ENCODE measurements at places on chromosomes 6 and 20.

GRCh38 chr20:14332866-14333265 is 4.5 kb downstream of the FLRT3 start:
- no peak for DNase-seq

DNA sequence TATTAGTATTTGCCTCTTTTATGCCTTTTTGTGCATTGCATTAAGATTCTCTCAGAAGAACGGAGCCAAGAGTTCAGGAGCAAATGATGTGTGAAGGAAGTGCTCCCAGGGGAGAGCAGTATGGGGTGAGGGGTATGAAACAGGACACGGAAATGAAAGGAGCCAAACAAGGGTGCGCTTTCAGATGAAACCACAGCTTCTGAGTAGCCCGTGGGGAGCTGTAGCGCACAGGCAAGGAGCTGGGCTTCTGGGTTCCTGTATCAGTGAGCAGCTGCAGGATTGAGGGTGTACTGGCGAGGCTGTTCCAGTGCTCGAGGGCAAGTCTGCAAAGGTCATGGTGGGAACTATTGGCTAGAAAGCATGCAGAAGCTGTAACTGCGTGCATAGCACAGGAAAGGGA is 25.4 kb downstream of the ANKEF1 start:
- DNase-seq, result no peak

GRCh38 chr6:170383466-170384035 is 77.0 kb downstream of the FAM120B start:
- DNase-seq, result no peak

DNA sequence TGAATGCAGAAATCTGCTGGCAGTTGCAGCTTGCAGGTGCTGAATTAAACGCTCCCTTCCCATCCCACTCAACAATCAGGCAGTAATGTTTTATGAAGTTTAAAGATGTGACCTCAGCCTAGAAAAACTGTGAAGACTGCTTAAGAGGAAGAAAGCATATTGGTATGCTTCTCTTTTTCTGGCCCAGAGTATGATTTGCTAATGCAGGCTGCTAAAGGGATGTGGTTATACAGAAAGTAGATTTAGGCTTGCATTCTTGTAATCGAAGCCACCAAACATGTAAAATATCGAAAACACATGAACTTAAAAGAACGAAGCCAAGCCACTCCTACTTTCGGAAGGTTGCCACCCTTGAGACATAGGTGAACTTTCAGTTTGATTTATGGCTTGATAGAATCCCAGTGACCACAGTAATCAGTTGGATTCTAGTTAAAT is 40.7 kb downstream of the MAP3K5 start:
- DNase-seq, result no peak

DNA sequence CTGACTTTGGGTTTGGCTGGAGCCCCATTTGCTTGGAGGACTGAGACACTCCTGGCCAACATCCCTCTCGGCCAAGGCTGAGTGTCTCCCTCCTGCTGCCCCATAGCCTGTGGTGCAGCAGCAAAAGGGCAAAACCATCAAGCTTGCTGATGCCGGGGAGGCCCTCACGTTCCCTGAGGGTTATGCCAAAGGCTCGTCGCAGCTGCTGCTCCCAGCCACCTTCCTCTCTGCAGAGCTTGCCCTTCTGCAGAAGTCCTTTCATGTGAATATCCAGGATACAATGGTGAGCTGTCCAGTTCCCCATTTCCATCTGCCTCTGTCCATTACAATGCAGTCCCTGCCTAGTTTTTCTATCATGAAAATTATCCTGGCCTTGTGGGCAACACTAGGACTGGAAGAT is 6.0 kb downstream of the BPIFB6 start:
- DNase-seq, result no peak

DNA sequence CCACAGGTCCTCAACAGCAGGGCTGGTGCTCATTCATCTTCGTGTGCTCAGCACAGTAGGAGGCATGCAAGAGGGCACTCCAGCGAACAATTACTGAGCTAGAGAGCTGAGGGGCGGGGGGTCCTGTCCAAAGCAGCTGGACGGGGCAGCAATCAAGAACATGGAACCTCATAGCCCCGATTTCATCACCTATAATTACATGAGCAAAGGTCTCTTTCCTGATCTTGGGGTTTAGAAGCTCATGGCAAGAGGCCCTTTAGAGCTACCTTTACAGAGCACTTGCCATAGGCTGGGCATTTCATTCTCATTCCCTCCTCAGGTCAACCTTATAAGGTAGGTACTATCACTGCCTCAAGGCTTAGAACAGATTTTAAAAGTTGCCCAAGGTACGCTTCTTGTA is 10.4 kb downstream of the MOCS1 start:
- DNase-seq, result no peak

DNA sequence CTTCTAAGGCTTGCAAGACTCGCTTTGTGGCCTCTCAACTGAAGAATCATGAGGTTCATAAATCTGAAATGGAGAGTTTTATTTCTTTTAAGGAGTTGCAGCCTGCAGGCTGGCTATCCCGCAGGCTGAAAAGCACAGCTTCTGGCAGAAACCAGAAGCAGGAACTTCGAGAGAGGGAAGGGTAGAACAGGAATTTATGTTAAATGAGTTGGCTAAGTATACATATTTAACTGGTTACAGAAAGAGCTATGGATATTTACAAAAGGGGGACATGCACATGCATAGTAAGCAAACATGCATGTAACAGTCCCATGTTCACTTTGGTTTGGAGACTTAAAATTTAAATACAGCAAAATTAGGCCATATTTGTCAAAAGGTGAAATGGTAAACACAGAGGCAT is 787.0 kb downstream of the TFAP2A start:
- no peak for DNase-seq

- DNase-seq, result no peak
These were observed 155.6 kb downstream of the TFAP2B start for GRCh38 chr6:50974319-50974718.

DNA sequence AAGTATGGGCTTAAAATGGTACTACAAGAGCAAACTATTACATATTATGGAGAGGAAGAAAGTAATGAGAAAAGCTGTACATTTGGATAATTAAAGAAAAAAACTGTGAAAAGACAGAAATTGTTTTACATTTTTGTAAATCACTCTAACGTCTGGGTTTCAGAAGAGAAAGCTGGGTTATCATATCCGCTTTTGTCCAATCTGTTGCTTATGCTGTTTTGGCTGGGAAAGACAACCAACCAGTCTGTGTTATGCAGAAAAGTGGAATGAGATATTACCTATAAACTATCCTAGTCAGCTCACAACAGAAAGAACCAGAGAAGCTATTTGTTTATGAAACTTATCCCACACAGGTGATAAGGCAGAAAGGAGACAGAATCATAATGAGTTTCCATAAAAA is 32.4 kb downstream of the REV3L start:
- DNase-seq, result no peak

DNA sequence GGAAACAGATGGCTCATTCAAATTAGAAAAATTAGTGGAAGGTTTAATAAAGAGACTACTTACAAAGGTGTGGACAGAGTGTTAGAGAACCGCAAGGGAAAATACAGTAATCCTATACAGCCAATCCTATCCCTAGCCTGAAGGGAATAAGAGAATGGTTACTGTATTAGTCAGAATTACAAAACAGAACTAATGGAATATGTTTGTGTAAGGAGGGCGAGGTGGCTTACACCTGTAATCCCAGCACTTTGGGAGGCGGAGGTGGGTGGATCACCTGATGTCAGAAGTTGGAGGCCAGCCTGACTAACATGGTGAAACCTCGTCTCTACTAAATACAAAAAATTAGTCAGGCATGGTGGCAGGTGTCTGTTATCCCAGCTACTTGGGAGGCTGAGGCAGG is 16.3 kb upstream of the TRPC4AP start:
- no peak for DNase-seq

DNA sequence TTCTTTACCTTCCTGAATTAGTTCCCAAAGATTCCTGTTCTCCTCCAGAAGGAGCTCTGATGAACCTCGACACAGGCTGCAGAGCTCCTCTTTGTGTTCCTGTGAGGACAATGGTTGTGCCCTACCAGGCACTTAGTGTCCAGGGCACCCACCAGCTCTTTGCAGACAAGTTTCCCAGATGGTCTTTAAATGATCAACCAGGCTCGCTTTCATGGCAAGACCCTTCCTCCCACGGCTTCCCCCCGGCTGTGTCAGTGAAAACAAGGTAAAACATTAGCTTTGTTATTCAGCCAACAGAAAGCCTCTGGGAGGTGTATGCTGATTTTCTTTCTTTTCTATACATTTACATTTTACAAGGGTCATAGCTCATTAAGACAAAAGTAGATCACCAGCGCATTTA is 32.3 kb upstream of the CNKSR3 start:
- no peak for DNase-seq

DNA sequence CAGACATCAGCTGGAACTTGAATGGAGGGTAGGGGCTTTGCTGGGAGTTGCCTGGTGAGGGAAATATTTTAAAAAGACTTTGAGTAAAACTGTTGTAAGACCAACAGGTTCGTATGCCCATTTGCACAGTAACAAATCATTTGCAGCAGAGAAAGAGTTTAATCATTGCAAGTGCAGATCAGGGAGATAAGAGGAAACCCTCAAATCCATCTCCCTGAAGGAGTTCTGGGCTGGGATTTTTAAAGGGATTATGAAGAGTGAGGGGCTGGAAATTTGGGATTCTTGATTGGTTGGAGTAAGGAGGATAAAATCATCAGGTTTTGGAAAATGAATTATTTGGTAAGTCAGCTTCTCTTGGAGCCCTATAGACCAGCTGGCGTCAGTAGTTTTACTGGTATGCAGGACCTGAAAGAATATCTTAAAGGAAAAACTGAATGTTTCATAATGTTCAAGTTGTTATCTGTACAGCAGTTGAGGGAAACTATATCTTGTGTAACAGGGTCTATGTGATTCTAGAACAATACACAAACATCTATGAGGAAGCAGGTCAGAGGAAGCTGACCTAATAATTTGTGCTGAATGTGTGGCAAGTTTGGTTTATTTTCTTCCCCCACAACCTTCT is 295.5 kb downstream of the PLCB1 start:
- no peak for DNase-seq

DNA sequence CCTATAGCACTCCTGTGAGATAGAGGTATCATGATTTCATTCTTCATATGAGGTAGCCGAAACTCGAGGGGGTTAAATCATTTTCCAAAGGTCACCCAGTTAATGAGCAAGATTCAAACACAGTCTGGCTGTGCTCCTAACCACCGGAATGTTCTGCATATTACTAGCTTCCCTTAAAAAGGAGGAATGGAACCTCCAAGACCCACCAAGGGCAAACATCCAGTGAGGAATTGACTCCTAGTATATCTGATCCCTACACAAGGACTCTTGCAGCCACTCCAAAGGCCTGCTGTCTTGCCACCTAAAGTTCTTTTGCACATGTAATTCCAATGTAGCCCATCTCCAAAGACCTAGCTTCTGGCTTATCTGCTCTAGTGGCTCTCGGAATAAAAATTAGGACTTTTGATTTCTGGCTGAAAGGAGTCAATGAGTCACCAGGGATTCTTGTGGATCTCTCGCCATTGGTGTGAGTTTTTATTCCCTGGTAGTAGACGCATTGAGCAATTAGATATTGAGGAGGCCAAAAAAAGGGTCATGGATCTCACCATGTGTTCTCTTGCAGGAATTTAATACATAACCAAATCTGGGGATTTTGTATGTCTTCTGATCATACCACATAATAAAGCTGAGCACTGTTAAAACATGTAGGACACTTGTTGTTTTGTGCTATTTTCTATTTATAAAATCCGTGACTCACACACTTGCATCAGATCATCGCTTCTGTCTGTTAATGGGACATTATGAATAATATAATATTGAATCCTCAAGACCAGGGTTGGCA is 9.1 kb downstream of the BCAS1 start:
- DNase-seq, result no peak

GRCh38 chr6:16696496-16696895 is 64.8 kb downstream of the ATXN1 start:
- no peak for DNase-seq

DNA sequence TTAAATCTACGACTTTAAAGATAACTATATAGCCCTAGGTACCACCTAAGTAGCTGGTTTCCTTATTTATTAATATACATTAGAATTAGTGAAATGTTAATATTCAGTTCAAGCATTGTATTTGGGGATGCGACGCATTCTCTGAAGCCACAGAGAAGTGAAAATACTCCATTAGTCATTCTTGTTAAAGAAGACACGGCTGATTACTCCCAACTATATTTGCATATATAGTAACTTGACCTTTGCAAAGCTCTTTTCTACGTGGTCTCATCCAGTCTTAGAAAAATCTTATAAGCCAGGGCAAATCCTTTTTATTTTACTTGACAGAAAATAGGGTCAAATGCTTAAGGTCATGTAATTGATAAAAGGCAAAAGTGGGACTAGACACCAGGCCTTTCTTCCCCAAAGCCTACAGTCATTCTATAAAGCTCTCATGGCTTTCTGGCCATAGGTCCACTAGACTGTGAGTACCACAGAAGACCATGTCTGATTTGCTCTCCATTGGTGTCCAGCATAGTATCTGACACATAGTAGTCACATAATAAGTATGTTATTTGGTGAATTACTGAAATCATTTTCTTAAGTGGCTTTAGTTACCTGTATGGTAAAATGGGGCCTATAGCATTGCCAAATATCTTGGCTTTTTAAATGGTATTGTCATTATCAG is 11.3 kb downstream of the ZHX3 start:
- no peak for DNase-seq

DNA sequence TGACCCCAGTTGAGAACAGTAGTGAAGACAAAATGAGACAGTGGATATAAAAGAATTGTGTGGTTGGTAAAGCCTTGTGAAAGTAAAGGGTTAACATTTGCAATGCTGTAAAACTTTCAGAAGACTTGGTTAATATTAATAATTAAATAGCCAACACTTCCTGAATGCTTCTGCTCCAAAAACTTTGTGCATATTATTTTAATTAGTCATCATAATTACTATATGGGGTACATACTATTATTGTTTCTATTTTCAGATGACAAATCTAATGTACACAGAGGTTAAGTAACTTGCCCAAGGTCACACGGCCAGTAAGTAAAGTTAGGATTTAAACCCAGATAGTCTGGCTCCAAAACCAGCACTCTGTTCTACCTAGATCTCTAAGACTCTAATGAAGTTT is 291.3 kb downstream of the OGFRL1 start:
- DNase-seq, result no peak

All from cortex of kidney (tissue), 1 donor.